Adrenal gland (tissue), 19 donors: ENCODE measurements at places on chromosomes 1 and 21. TPM values are rescaled to one million over a fixed set of nuclear protein-coding genes. Genes with fewer than 3 reads are reported as not detected.
A peak's percentile ranks its signal among the peaks of the same experiment; 100 is the strongest.

DNA sequence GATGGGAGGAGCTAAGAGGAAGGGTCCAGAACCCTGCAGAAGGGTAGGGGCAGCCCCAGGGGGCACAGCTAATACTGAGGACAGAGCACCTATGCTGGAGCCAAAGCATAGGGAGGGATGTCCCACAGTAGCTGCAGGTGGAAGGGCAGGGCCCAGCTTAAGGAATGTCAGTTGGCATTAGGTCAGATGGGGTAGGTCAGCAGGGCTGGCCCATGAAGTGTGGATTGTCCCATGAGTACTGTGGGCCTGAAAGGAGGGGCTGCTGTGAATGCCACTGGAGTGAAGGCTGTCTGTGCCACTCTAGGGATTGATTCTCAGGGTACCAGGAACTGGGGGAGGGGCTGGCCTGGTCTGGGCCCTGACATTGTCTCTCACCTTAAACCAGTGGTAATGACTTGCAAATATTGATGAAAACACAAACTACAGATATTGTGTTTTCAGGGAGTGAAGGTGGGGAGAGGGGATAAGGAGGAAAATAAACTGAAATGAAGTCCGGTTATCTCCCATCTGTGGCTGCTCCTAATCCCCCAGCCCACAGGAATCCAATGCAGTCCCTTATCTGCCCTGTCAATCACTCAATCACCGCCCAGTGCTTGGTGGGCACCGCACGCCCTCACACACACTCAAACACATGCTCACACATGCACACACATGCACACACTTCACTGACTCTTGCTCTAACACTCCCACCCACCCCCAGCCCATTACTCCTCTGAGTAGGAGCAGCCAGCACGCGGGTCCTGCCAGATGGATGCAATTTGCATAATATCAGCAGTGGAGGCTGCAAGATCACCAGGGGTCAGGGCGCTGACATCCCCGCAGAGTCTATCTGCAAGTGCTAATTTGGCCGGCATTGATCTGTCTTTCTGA is 27.8 kb downstream of the DMAP1 start:
- no peak for DNase-seq

DNA sequence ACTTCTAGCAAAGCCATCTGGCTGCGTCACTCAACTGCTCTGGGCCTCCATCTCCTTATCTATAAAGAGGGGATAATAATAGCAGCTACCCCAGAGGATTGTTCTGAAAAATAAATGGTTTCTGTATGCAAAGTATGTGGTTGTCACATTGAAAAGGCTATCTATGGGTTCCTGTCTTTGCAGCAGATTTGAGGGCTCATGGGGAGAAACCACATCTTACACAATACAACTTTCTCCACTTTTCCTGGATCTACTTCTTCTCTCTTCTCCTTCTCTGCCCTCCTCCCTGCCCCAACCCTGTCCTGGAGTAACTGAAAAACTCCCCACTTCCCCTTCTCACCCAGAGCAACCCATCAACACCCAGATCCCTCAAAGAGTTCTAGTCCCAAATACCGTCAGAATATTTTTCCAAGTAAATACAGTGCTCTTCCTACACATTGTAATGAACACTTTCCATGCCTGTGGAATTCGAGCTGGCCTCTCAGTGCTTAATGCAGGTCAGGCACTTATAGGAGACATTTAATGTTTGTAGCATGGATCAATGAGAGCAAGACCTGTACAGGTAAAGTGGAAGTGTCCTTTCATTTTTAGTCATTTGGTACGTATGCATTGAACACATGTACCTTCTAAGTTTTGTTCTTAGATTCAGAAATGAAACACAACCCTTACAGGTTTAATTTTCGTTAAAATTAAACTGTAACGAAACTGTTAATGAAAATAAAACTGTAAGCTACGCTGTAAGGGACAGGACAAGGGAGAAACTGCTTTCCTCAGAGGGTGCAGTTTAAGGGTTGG is 131.9 kb downstream of the AK5 start:
- no peak for DNase-seq

DNA sequence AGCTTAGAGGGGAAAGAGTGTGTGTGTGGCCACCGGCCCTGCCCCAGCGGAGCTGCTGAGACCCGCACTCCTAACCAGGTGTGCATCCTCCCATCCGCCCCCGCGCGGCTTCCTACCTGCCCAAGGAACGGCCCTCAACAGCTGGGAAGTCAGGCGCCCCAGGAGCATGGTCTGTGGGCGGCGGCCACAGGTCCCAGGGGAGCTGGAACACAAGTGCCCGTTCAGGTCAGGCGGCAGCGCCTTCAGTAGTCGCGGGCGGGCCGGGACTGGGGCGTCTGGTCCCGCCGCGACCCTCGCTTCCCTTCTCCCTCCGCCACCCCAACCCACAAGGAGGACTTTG is 448 bp downstream of the AURKAIP1 start:
- no peak for DNase-seq

GRCh38 chr1:24720152-24720551 is 25.1 kb upstream of the CLIC4 start:
- DNase-seq, result peak; percentile 90

- no peak for DNase-seq
These were observed 157.4 kb downstream of the SIPA1L2 start for GRCh38 chr1:232472485-232473041.

The RPS6KA1 gene
- 50.5 TPM for total RNA-seq
